Natural killer cell (primary cell): ENCODE measurements at places on chromosomes 3 and 15. TPM values are rescaled to one million over a fixed set of nuclear protein-coding genes. Genes with fewer than 3 reads are reported as not detected.
A peak's percentile ranks its signal among the peaks of the same experiment; 100 is the strongest.

DNA sequence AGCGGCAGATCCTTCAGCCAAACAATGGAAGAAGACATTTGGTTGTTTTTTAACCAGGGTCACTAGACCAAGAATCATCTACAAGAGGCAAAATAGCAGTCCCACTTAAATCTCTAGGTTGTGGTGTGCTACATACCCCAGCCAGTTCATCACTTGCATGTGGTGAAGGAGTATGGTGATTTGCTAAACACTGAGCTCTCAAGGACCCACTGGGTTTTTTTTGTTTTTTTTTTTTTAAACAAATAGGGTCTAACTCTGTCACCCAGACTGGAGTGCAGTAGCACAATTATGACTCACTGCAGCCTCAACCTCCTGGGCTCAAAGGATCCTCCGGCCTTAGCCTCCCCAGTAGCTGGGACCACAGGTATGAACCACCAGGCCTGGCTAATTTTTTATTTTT lies 508.0 kb downstream of the FOXP1 start:
- no peak overlapping the region for H3K4me3 ChIP-seq
- no peaks in the 10 kb centered on the region for H3K36me3 ChIP-seq
- H3K27ac ChIP-seq, result no peak overlapping the region
- H3K4me1 ChIP-seq, result peaks cover 37% of the 10 kb centered on the region

DNA sequence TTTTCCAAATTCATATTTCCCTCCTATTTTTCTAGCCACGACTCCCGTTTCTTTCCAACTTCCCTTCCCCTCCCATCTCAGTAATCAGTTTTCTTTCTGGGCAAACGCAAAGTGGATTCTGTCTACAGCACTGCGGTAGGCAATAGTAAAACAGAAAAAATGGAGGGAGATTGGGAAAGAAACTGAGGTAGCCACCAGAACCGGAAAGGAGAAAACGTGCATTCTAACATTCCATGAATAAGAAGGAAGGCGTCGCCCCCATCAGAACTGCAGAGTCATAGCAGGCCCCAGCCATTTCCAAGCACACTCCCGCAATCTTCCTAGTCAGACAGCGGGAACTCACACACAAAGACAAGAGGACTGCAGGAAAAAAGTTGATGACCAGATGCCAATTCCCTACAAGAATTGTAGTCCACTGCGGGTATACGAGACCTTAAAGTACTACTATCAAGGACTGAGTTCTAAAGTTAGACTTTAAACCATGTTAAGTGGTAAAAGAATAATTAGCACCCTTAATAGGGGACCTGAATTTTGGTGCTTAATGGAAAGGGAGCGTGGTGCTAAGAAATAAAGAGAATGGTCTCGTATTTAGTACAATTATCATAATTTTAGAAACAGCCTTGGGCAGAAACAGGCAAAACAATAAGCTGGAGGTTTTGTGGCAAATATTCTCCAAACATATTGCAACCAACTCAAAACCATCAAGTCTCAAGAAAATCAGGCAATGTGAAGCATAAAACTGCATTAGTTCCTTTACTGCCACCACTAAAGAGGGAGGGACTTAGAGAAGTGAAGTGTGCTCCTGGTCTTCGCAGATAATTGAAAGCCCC lies 1.4 kb downstream of the PFN2 start:
- peaks cover 14% of the 10 kb centered on the region for H3K27me3 ChIP-seq
- H3K4me3 ChIP-seq, result peak overlapping the region; percentile 40
- H3K4me1 ChIP-seq, result peaks cover 11% of the 10 kb centered on the region
- DNase-seq, result no peak
- no peak overlapping the region for H3K27ac ChIP-seq

GRCh38 chr3:13206799-13207577 lies 133.8 kb upstream of the IQSEC1 start:
- H3K36me3 ChIP-seq, result no peaks in the 10 kb centered on the region
- peaks cover 13% of the 10 kb centered on the region for H3K27me3 ChIP-seq
- H3K27ac ChIP-seq, result no peak overlapping the region

- H3K4me1 ChIP-seq, result no peaks in the 10 kb centered on the region
- no peaks in the 10 kb centered on the region for H3K36me3 ChIP-seq
- H3K27ac ChIP-seq, result no peak overlapping the region
Observed at GRCh38 chr3:41700155-41700554, 261.7 kb downstream of the ULK4 start.

DNA sequence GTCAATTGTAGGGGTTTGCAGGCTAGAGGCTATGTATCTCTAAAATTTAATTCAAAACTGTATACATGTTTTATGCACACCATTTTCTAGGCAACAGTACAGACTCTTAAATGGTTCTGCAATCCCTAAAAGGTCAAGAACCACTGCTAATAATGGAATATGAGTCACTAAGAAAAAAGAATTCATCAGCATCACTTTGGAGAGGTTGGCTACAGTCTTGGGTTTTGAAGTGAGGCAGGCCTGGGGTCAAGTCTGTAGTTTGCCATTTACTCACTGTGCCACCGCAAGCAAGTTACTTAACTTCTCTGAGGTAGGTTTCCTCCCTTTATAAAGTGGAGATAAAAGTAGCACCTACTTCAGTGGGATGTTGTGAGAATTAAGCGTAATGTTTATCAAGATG lies 33.7 kb downstream of the THRB start:
- H3K27ac ChIP-seq, result no peak overlapping the region
- H3K4me3 ChIP-seq, result no peak overlapping the region
- H3K27me3 ChIP-seq, result no peaks in the 10 kb centered on the region
- no peaks in the 10 kb centered on the region for H3K36me3 ChIP-seq
- no peak for DNase-seq
- no peaks in the 10 kb centered on the region for H3K4me1 ChIP-seq

GRCh38 chr3:43413676-43414368 lies 127.5 kb downstream of the SNRK start:
- DNase-seq, result no peak
- no peak overlapping the region for H3K4me3 ChIP-seq
- H3K36me3 ChIP-seq, result no peaks in the 10 kb centered on the region
- H3K27me3 ChIP-seq, result no peaks in the 10 kb centered on the region

DNA sequence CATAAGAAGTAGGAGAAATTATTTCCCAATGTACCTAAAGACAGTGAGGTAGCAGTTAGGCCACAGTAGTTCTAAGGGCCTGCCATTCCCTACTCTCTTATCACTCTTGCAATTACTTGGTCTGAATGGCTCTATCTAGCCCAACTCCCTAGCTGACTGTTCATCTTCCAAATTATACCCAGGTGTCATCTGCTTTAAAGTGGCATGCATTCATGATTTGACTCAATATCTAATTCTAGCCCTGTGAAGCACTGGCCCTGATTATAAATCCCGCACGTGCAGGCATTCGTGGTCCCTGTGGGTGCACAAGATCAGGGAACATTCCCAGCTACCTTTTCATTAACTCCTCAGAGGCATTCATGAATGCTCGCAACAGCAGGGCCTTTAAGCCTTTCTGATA lies 43.1 kb upstream of the ZNF774 start:
- H3K27ac ChIP-seq, result no peak overlapping the region
- no peaks in the 10 kb centered on the region for H3K27me3 ChIP-seq
- no peak overlapping the region for H3K4me3 ChIP-seq
- no peak for DNase-seq
- H3K36me3 ChIP-seq, result no peaks in the 10 kb centered on the region

DNA sequence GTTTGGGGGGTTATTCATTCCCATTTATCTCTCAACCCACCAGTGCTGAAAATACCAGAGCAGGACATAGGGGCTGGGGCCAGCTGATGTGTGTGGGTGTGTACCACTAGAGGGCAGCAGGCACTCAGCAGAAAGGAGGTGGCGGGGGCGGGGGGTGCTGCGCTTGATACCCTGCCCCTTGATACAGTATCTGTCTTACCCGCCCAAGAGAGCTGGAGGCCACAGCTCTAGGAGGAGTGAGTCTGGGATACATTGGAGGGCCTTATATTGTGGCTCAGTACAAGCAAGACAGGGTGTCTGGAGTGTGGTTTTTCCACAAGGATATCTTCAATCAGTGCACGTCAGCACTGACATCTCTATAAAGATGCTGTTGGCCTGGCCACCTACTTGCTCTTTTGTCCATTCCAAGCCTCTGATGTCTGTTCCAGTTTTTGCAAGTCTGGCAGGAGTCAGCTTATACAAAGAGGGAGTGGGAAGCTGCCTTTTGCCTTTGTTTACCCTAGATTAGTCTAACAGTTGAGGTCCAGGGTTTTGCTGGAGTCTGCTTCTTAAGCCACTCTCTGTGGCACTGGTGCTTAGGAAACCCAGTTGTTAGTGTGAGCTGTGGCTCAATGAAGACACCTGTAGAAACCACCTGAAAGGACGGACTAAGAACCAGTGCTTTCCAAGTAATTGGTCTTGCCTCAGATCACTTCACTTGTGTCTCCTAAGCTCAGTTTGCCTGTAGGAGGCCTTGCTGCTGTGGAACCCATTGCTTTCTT lies 1.5 kb upstream of the RBM15B start:
- H3K4me1 ChIP-seq, result peaks cover 63% of the 10 kb centered on the region
- H3K36me3 ChIP-seq, result peaks cover 43% of the 10 kb centered on the region

The KLHL6 gene
- total RNA-seq, result 13.6 TPM

The RYR3 gene
- total RNA-seq, result 0.09 TPM

The SAXO2 gene
- total RNA-seq, result 0.83 TPM
